Spleen (tissue), 13 donors: ENCODE measurements at places on chromosomes 16 and 17.

DNA sequence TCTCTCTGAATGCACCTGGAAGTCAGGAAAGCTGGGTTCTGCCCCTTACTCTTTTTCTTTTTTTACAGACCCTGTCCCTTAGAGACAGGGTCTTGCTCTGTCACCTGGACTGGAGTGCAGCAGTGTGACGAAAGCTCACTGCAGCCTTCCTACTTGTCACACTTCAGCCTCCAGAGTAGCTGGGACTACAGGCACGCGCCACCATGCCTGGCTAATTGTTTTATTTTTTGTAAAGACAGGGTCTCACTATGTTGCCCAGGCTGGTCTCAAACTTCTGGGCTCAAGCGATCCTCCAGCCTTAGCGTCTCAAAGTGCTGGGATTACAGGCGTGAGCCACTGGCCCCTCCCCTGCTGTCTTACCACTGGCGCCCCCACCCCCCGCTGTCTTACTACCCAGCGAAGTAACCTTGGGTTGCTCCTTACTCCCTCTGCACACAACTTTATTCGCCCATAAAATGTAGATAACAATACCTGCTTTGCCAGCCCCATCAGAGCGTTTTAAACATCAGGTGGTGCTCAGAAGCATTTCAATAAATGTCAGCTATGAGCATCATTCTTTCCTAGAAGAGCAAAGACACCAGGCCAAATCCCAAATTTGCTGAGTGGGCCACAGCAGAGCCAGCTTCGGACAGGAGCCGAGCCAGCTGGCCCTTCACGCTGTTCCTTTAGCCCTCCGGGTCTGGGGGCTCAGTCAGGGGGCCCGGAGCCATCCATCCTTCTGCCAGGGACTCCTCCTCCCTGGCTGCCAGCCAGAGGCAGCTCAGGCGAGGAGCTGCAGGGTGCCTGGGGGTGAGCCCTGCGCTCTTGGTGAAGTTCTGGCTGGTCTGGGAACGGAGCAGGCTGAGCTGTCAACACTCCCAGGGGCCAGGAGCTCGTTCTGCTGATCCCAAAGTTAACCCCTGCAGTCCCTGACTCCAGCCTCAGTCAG, 24.4 kb downstream of the SRL start:
- DNase-seq = no peak

GRCh38 chr17:45688353-45688752, 95.8 kb upstream of the CRHR1 start:
- no peak for DNase-seq

DNA sequence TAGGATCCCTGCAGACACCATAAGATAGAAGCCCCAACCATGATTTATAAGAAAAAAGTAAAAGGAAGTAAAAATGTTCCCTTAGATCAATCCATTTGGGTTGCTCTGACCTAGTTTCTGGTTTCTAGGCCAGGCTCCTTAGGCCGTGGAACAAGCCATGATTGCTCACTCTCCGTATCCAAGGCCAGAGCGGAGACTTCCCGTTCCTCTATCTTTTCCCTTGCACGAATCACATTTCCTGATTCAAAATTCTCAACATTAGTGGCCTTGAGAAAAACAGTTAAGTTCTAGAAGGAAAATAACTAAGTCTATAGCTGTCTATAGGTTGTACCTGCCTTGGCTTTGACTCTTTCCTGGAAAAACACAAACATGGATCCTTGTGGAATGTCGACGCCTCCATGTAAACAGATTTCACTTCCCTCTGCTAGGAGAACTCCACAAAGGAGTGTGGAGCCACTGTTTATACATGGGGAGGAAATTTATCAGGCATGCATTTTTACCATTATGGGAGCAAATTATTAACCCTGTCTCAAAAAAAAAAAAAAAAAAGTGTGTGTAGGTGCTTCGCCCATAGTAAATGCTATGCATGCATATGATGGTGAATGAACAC, 149.6 kb downstream of the ZFHX3 start:
- DNase-seq = no peak

- no peak for DNase-seq
Observed at GRCh38 chr17:42608305-42609181, 631 bp downstream of the RETREG3 start.

- no peak for DNase-seq
Observed at GRCh38 chr17:43787728-43788127, 7.5 kb downstream of the CFAP97D1 start.

DNA sequence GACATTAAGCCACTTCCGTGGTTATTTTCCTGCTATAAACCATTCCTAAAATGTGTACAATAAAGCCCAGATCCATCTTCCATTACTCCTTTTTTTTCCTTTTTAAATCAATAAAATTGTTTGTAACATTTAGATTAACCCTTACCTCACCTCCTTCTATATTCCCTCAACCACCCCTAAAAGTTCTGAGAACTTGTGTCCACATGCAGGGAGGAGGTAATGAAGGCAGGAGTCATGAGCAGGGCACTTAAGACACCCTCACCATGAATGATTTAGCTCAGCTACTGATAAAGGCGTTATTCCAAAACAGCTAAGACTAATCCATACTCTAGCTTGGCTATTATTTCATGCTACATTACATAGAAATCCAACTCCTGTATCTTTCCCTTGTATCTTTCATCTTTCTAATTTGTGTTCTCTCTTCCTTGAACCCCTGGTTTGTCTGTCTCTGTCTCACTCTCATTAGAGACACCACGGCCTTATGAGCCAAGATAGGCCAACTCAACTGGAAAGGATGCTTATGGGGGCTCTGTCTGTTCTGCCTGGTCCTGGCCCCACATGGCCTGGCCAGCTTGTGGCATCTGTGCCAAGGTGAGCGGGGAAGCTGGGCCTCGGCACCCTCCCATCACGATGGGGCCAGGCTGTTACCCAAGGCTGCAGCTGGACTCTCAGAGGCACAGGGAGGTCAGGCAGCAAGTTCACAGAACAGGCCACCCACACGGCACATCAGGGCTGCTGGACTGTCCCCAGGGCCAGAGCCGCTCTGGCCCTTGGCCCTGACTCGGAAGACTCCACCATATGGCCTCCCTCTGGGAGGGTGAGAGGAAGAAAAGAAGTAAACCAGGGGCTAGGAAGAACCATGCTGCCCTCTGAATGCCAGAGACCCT, 294.4 kb downstream of the SOX9 start:
- DNase-seq = no peak

DNA sequence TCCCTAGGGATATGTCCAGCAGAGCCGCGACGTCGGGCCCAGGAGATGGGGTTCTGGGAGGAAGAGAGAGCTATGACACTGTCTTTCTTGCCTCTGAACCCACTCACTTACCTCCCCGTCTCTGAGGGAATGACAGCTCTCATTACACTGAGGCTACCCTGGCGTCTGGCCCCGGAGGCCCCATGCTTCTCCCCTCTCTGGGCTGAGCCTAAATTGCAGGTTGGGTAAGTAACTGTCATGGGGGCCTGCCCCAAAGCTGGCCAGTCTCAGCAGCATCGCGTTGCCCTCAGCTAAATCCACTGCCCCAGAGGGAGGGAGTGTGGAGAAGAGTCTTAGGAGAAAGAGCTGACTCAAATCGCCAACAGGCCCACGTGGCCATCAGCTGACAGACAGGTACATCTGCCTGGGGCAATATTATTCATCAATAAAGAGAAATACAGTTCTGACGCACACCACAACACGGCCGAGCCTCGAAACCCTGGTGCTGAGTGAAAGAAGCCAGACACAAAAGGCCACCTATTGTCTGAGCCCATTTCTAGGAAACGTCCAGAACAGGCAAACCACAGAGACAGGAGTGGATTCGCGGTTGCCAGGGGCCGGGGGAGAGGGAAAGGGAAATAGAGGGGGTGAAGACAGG, 156.4 kb downstream of the C16orf95 start:
- no peak for DNase-seq

DNA sequence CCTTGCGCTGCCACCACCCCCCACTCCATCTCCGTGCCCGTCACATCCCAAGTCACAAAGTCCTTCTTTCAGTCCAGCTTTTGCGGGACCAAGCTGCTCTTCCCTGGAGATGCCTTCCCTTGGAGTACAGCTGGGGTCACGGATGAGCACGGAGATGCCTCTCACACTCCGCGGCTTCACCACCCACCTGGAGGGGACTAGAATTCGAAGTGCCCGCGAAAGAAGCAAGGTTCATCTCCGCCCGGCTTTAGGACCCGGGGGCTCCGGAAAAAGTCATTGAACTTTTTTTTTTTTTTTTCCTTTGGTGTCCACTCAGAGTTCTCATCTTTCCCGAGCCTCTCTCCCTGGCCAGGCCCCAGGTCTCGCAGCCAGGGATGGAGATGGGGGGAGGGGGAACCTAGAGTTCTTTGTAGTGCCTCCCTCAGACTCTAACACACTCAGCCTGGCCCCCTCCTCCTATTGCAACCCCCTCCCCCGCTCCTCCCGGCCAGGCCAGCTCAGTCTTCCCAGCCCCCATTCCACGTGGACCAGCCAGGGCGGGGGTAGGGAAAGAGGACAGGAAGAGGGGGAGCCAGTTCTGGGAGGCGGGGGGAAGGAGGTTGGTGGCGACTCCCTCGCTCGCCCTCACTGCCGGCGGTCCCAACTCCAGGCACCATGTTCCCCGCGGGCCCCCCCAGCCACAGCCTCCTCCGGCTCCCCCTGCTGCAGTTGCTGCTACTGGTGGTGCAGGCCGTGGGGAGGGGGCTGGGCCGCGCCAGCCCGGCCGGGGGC, at the start of gene FKBP10:
FKBP10 (plus strand) TSS at position 624 of the 771 bp plus-strand sequence; CDS start at position 655, 31 bp downstream.
- no peak for DNase-seq

DNA sequence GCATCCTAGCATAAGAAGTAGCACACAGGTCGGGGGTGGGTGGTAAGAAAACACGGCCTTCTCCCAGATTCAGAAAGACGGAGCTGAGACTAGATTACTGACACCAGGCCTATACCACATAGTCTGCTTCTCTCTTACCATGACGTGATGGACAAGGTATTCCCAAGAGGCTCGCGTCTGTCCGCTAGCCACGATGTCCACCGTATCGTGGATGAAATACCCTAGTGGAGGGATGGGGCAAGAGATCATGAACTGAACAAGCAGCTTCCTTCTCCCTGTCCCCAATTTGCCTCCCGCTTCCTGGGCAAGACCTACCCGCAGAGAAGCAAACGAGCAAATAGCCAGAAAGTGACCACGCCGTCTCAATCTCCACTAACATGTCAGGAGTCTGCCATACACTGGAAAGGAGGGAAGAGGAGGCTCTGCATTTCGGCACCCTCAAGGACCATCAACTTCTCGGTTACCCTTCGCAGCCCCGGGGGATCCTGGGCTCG, 820 bp downstream of the TLCD1 start:
- no peak for DNase-seq

GRCh38 chr17:78598013-78598471, 20.8 kb upstream of the DNAH17 start:
- no peak for DNase-seq

GRCh38 chr16:55154956-55155355, 169.0 kb upstream of the IRX6 start:
- no peak for DNase-seq

DNA sequence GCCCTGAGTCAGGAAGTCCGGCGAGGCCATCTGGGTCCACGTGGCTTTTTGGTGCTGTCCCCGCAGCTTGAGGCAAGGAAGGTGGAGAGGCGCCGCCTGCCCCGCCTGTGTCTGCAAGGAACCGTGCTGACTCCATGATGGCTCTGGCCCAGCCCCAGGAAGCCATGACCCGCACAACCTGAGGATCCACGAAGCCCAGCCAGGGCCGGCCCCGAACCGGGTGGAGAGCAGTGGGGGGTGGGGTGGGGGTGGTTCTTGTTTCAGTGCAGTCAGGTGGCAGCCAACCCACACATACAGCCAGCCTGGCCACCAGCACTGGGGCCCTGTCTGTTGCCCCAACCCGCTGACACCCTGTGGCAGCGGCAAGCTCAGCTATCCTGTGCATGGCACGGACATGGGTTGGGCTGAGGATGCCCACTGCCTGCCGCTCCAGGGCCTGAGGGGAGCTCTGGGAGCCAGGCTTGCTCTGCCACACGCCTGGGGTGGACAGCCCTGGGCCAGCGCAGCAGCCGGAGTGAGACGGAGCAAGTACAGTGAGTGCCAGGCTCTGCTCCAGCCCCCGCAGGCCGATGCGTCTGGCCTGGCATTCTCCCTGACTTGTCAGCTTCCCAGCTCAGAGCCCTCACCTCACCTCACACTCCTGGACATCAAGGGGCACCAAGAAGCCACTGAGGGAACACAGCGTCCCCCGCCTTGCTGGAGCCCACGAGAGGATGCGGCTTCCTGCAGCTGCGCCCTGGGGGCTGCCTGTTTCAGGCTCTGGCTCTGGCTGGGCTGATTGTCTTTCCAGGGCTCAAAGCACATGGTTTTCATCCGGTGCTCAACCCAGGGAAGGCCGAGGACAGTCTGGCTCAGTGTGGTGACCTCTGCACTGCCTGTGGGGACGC, 68.8 kb downstream of the LMF1 start:
- DNase-seq = no peak

- DNase-seq = no peak
Observed at GRCh38 chr16:1100084-1100800, 4.2 kb upstream of the C1QTNF8 start.

- peak; percentile 92 for DNase-seq
Observed at GRCh38 chr16:71895679-71896365, 491 bp downstream of the IST1 start.

DNA sequence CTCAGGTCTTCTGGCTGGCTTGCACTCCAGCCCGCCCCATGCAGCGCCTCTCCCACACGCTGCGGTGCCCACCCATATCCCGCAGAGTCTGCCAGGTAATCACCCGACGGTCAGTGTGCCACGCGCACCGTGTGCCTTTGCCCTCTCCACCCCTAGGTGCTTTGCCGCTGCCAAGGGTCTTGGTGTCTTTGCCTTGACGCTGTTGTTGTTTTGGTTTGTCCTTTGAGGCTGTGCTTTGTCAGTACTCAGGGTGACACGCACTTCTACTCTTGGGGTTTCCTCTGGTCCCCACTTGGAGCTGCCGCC, 30.1 kb downstream of the UBN1 start:
- DNase-seq = no peak

DNA sequence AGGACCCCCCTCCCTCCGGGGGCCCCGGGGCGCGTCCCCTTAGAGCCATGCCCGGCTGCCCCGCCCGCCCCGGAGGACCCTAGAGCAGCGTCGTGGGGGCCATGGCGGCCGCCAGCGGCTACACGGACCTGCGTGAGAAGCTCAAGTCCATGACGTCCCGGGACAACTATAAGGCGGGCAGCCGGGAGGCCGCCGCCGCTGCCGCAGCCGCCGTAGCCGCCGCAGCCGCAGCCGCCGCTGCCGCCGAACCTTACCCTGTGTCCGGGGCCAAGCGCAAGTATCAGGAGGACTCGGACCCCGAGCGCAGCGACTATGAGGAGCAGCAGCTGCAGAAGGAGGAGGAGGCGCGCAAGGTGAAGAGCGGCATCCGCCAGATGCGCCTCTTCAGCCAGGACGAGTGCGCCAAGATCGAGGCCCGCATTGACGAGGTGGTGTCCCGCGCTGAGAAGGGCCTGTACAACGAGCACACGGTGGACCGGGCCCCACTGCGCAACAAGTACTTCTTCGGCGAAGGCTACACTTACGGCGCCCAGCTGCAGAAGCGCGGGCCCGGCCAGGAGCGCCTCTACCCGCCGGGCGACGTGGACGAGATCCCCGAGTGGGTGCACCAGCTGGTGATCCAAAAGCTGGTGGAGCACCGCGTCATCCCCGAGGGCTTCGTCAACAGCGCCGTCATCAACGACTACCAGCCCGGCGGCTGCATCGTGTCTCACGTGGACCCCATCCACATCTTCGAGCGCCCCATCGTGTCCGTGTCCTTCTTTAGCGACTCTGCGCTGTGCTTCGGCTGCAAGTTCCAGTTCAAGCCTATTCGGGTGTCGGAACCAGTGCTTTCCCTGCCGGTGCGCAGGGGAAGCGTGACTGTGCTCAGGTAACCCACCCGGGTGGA, 759 bp downstream of the ALKBH5 start:
- DNase-seq = peak; percentile 92
